ENCODE measurements at places on chromosomes 13 and 19. TPM values are rescaled to one million over a fixed set of nuclear protein-coding genes. Genes with fewer than 3 reads are reported as not detected.

The GPC5 gene
- not detected for polyA plus RNA-seq

DNA sequence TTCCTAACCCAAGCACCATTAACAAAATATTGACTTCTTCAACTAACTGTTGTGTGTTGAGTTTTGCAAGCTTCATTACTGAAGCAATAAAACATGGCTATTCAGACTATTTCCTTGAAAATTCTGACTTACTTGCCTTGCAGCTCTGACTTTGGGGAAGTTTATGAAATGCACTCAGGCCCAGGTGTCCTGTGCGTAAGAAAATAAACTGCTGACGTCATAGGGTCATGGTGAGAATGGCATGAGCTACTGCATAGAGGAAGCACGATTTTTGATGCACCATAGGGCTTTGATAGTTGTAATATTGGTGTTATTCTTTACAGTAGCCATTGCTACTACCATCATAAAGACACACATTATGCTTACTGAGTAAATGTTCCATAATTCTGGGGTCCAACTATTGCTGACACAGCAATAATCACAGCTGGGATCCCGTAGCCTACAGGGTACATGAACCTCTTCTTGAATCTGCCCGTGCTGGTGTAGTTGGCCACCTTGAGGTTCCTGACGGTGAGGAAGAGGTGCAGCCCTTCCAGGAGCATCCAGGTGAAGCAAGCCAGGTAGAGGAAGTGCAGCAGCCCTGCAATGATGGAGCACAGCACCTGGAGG is 57.9 kb downstream of the MBD3L2B start:
- DNase-seq, result no peak

The GDF15 gene
- polyA plus RNA-seq, result 24.3 TPM

DNA sequence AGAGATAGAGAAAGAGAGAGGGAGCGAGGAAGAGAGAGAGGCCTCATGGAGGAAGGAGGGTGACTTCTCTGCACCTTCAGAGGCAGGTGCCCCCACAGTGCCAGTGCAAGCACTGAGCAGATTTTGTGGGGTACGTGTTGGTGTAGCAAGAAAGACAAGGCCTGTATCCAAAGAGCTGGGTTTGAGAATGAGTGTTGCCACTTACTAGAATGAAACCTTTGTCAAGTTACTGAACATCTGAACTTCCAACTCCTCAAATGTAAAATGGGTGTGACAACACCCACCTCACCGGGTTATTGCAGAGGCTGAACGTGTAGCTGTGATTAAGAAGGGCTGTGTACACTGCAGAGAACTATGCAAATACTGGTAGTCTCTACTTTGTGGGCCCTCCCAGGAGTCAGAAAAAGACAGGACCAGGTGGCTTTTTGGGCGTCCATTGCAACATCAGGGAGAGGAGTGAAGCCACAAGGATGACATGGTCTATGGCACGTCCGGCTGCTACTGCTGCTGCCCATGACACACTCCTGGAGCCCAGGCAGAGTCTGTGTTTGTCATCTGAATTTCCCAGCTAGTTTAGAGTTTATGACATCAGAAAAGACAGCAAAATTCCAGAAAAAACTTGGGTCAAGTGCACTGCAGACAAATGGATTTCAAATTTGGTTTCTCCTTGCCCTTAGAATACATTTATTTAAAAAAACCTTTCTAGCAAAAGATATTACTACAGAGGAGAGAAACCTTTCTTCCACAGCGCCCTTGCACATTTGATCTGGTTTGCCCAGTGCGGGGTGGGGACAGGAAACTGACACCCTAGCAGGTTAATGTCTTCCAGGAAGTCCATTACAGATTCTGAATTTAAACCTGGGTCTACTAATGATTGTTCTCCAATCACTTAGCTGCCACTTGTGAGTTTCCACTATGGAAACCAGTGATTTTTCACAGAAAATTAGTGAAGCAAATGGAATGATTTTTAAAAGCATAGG is 54.0 kb upstream of the ATP12A start:
- no peak for DNase-seq

DNA sequence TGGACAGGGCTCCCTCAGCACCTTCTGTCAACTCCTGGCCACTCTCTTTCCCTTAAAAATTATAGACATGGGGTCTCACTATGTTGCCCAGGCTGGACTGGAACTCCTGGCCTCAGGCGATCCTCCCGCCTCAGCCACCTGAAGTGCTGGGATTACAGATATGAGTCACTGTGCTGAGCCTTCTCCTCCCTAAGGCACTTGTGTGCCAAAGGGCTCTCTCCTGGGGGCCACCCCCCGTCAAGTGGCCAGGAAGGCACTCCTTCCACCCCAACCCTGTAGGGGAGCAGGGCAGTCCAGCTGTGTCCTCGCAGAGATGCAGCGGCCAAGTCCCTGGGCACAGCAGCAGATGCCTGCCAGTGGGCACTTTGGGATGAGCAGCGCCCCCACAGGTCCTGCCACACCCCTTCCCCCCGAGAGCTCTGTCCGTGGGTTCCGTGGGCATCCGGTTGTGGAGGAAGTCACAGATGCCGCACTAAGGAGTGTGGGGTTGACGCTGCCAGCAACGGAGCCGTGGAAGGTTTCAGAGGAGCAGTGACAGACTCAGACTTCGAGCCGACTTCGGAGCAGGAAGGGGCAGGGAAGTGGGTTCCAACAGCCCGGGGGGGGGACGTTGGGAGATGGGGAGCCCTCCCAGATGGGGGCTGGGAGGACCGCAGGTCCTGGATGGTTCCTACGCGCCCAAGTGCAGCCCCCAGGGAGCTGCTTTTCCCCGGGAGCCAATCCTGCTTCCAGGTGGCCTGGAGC is 3.3 kb upstream of the UQCR11 start:
- DNase-seq, result no peak

The ZNF160 gene
- polyA plus RNA-seq, result 13.1 TPM

GRCh38 chr19:45881082-45881908 is 4.6 kb downstream of the IRF2BP1 start:
- DNase-seq, result no peak

- DNase-seq, result no peak
Observed at GRCh38 chr19:1882089-1882785, 3.1 kb downstream of the ABHD17A start.

The ISOC2 gene
- polyA plus RNA-seq, result 24.8 TPM

DNA sequence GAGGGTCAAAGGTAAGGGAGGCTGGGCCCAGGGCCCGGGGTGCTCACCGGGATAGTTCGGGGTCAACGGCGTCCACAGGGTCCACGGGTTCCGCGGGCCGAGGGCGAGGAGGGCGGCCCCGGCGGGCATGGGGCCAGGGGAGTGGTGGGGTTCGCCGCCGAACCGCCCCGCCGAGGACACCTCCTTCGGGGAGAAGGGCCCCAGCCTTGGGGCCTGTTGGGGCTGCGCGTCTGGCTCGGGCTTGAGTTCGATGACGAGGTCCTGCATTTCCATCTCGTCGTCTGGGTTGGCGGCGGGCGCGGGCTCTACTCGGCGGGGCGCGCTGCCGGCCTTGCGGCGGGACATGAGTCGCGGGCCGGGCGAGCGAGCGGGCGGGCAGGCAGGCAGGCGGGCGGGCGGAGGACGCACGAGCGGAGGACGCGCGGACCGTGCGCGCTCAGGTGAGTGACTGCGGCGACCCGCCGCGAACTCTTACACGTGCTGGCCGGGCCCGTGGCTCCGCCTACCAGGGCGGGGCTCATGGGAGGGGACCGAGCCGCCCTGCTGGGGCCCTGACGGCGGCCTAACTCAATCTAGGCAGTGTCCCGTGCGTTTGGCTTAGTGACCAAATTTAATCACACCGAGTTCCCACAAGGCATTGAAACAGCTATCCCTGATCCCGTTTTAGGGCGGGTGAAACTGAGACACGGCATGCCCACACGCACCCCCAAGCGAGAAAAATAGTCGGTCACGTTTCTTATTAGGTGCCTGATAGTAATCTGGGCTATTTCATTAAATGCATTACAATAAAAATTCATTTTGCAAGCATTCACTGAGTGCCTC is at the start of gene ZNF296:
Gene ZNF296, minus strand, starts transcription at position 450 of the 822 bp plus-strand sequence. Its CDS starts 105 bp downstream, at position 345.
- DNase-seq, result peak; percentile 25

DNA sequence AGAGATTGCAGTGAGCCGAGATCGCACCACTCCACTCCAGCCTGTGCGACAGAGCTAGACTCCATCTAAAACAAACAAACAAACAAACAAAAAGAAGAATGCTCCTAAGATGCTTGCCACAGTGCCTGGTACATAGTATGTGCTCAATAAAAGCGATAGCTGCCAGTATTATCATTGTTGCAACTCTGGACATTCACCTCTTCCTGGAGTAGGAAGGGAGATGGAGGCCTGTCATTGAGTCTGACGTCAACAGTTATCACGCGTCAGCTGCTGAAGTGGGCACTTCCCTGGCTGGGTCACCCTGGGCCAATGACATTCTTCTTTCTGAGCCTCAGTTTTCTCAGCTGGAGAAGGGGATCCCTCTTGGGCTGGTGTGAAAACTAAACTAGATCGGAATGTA is 4.2 kb upstream of the PLAUR start:
- no peak for DNase-seq

DNA sequence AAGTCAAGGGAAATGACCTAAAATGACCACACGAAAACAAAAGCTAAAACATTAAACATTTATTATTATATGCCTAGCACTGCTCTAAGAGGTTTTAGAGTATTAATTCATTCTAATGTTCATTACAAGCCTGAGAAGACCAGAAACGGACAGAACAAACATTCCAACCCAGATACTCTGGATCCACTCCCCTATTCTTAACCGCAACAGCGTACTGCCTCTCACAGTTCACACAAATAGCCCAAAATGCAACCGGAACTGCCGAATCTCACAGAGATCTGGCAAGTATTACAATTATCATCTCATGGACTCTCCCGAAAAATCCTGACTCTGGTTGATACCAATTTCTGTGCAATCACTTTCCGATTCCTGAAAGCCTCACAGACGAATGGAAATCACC is 1.4 kb downstream of the ZNF780B start:
- no peak for DNase-seq

- no peak for DNase-seq
Observed at GRCh38 chr13:104831831-104832230, 1703.6 kb downstream of the EFNB2 start.

DNA sequence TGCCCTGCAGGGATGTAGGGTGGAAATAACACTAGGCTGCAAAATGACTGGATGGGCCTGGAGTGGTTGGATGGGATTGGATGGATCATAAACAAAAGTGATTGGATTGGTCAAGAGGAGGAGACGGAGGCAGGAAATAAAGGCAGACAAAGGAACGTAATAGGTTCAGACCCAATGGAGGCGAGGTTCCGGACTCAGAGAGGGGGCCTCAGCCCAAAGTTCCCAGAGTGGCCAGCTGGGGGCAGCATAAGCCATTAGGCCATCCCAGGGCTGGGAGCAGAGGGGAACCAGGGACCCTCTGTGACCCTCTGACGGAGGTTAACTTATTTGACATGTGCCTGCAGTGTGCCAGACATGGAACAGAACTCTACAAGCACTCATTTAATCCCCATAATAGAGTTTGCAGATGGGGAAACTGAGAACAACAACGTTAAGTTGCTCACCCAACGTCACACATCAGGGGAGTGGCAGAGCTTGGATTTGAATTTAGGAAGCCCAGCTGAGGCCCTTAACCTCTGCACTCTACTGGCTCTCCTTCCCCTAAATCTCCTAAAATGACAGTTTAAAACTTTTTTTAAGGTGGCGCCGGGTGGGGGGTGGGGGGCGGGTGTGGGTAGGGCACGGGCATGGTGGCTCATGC is 15.3 kb upstream of the MAP1S start:
- peak; percentile 36 for DNase-seq

DNA sequence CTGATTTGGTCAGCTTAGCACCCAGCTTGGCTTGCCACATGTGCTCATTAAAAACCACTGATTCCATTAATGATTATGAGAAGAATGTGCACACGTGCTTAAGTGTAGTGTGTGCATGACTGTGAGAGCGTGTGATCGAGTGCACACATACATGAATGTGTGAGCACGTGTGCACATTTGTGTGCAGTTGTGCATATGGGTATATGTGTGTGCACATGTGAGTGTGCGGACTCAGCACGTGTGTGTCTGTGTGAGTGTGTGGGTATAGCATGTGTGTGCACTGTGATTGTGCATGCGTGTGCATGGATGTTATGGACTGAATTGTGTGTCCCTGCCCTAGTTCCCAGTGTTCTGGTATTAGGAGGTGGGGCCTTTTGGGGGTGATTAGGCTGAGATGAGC is 202.1 kb upstream of the ZNF536 start:
- no peak for DNase-seq

GRCh38 chr19:57583521-57584416 is at the start of gene ZIK1:
Gene ZIK1 (plus strand): TSS chr19:57584145. CDS start chr19:57584357, 212 bp downstream.
- DNase-seq, result peak; percentile 96

The RAB3D gene
- 16.2 TPM for polyA plus RNA-seq

DNA sequence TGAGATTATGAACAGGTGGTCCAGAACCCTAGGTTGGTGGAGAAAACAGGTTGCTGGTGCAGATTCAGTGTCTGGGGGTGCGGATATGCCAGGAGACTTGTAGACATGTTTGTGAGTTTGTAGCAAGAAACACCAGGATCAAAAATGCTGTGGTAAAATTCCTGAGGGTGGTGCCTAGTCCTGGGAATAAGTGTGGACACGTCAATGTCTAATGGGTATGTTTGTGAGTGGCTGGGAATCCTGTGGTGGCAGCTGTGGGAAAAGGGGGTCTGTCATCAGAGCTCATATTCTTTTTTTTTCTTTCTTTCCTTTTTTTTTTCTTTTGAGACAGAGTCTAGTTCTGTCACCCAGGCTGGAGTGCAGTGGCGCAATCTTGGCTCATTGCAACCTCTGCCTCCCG is 7.2 kb downstream of the ZNF708 start:
- DNase-seq, result no peak

- DNase-seq, result peak; percentile 65
Observed at GRCh38 chr13:31322026-31322425, 122.3 kb downstream of the B3GLCT start.

GRCh38 chr19:11418549-11419506 is at the start of gene RGL3:
Gene RGL3 (minus strand): TSS chr19:11419314. CDS start chr19:11419278, 36 bp downstream.
- DNase-seq, result no peak

GRCh38 chr13:64540468-64540867 is 2689.7 kb downstream of the PCDH9 start:
- no peak for DNase-seq

DNA sequence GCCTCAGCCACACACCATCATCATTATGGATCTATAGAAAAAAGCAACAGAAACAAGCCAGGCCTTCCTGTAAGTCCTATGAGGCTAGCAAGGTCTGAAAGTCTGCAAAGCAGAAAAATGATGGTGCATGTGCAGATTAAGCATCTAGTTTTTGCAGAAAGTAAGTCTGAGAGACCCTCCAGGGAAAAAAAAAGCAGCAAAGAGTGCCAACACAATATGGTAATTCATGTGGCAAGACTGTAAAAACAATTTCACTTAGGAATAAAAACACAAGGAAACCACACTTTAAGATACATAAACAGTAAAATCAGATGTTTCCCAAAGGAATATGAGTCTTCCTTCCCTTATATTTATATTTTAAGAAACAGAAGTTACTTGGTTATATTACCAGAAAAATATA is 112.3 kb upstream of the FBXL3 start:
- peak; percentile 29 for DNase-seq

DNA sequence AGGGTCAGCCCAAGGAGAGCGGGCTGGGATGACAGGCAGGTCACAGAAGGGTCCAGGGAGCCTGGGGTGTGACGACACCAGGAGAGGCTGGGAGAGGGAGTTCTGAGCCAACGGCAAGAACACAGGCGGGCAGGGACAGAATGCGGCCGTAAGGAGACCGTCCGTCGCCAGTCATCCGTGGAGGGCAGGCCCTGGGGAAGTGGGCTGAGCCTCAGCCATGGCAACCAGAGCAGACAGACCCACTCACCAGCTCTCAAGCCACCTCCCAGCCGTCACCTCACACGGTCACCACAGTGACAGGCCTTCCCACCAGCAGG is 3.7 kb upstream of the TMEM86B start:
- no peak for DNase-seq

The SERPINE3 gene
- polyA plus RNA-seq, result not detected

The TMEM205 gene
- 78.6 TPM for polyA plus RNA-seq
